ENCODE measurements at places on chromosomes 11 and 22.

- DNase-seq, result no peak
Observed at GRCh38 chr22:21450858-21451353, 16.3 kb upstream of the TMEM191C start.

GRCh38 chr11:120031156-120031555 is 106.8 kb downstream of the TRIM29 start:
- no peak for DNase-seq

GRCh38 chr22:34841331-34841771 is 224.6 kb upstream of the ISX start:
- no peak for DNase-seq

DNA sequence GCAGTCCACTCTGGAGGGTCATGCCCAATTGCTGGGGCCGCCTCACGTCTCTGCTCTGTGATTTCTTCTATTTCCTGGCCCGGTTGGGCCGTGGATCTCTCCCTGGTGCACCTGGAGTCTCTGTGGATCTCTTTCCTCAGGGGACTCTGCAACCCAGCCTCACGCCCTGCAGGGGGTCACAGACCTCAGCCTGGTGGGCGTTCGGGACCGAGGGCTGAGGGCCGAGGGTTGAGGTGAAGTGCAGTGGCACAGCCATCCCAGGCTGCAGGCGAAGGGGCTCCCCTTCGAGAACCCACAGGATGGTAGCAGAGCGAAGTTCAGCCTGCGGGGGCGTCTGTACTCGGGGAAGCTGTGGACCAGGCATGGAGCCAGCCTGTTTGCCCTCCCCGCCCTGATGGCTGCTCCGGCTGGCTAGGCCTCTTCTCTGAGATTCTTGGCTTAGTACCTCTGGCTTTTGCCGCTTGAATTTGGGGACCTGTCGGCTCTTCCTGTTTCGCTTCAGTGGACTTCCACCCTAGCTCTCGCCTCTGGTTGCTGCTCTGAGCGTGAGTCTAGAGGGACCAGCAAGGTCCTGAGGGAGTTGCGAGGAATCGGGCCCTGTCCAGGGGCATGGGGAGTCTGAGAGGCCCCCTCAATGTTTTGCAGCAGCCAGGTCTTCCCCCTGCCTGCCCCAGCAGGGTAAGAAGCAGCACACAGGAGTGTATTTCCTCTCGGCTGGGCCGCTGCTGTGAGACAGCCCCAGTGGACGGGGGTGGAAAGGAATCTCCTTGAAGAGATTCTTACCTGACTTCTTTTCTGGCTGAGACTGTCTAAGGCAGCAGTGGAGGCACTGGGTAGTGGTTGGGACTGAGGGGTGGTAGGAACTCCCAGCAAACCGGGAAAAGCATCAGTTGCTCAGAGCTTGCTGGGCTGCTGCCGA is 140.8 kb downstream of the TBC1D22A start:
- no peak for DNase-seq

GRCh38 chr11:100806296-100806695 is 119.2 kb downstream of the ARHGAP42 start:
- DNase-seq, result no peak

- DNase-seq, result no peak
Observed at GRCh38 chr22:42282943-42283277, 12.5 kb upstream of the TCF20 start.

DNA sequence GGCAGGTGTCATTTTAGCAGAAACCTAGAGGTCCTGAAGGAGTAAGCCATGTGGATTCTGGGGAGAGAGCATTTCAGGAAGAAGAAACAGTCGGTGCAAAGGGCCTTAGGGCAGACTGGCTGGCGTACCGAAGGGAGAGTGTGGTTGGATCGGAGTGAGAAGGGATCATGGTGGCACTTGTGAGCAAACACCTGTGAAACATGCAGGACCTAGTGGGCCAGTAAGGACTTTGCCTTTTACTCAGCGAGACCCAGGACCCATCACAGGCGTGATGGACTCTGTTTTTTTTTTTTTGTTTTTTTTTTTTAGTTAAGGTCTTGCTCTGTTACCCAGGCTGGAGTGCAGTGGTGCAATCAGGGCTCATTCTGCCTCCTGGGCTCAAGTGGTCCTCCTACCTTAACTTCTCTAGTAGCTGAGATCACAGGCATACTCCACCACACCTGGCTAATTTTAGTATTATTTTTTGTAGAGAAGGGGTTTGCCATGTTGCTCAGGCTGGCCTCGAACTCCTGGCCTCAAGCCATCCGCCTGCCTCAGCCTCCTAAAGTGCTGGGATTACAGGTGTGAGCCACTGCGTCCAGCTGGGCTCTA is 3.5 kb upstream of the TSGA10IP start:
- peak; percentile 39 for DNase-seq

DNA sequence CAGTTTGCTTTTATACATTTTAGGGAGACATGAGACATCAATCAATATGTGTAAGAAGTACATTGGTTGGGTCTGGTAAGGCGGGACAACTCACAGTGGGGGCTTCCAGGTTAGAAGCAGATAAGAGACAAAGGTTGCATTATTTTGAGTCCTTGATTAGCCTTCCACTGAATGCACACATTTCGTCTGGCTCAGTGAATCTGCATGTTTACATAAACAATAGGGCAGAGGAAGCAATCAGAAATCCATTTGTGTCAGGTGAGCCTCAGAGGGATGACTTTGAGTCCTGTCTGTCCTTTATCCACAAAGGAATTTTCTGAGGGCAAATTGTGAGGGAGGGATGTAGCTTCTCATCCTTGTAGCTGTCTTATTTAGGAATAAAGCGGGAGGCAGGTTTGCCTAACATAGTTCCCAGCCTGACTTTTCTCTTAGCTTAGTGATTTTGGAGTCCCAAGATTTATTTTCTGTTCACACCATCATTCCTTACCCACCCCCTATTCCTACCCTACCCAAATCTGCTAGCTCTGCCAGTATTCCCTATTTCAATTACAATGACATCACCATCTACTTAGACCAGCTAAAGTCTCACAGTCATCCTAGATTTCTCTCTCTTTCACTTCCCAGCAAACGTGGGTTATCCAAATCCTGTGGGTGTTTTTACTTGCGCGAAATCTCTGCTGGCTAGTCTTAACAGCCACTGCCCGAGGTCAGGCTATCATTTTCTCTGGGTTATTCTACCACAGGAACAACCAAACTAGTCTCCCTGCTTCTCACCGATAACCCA is 2.9 kb downstream of the SC5D start:
- no peak for DNase-seq

- DNase-seq, result no peak
Observed at GRCh38 chr11:31262761-31263160, 106.8 kb downstream of the DCDC1 start.

- peak; percentile 80 for DNase-seq
Observed at GRCh38 chr11:75525433-75526191, at the start of gene GDPD5. GDPD5 (minus strand) TSS chr11:75525941; CDS start chr11:75477735, 48,206 bp downstream.

GRCh38 chr11:45078236-45079074 is 68.0 kb upstream of the PRDM11 start:
- DNase-seq, result no peak
